ENCODE measurements at places on chromosomes 6 and 20. TPM values are rescaled to one million over a fixed set of nuclear protein-coding genes. Genes with fewer than 3 reads are reported as not detected.
A peak's percentile ranks its signal among the peaks of the same experiment; 100 is the strongest.

DNA sequence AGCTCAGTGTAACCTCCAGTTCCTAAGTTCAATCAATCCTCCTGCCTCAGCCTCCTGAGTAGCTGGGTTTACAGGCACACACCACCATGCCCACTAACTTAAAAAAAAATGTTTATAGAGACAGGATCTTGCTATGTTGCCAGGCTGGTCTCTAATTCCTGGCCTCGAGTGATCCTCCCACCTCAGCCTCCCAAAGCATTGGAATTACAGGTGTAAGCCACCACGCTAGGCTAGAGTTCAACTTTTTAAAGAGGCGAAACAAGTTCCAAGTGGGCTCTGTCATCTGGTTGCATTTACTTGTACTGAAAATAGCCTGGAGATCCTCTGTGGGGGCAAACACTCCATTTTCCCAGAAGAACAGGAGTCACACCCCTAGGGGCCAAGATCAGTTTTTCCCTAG, 100.7 kb upstream of the RIPOR2 start:
- peak overlapping the region; percentile 81 for H3K27ac ChIP-seq
- no peaks in the 10 kb centered on the region for H3K27me3 ChIP-seq
- no peak for DNase-seq
- H3K4me3 ChIP-seq: no peak overlapping the region

GRCh38 chr20:38156888-38157634, 8.0 kb downstream of the TGM2 start:
- no peak for DNase-seq
- peaks cover 12% of the 10 kb centered on the region for H3K4me1 ChIP-seq
- no peaks in the 10 kb centered on the region for H3K27me3 ChIP-seq
- H3K4me3 ChIP-seq: no peak overlapping the region

- no peak overlapping the region for H3K27ac ChIP-seq
- no peak overlapping the region for H3K4me3 ChIP-seq
- H3K36me3 ChIP-seq: no peaks in the 10 kb centered on the region
- no peak for DNase-seq
Measured at GRCh38 chr20:59692139-59692538, 87.8 kb downstream of the PHACTR3 start.

DNA sequence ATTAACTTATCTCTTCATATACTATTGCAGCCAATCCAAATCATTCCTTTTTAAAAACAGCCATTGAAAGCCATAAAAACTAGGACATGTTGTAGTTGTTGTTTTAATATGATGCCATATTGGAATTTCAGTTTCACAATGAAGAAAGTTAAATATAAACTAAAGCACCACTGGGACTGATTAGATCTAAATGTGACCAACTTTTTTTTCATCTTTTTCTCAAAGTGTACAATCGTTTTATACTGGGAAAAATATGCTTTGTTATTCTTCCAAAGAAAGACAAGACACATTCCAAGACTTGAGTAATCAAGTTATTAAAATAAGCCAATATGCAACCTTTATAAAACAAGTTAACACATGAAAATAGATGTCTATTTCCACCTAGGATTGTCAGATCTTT, 68.5 kb downstream of the THEMIS start:
- no peaks in the 10 kb centered on the region for H3K36me3 ChIP-seq
- no peaks in the 10 kb centered on the region for H3K27me3 ChIP-seq
- H3K4me3 ChIP-seq: no peak overlapping the region
- no peaks in the 10 kb centered on the region for H3K4me1 ChIP-seq
- H3K27ac ChIP-seq: no peak overlapping the region

The FAM50B gene
- 4.7 TPM for total RNA-seq

The C6orf118 gene
- total RNA-seq: not detected

DNA sequence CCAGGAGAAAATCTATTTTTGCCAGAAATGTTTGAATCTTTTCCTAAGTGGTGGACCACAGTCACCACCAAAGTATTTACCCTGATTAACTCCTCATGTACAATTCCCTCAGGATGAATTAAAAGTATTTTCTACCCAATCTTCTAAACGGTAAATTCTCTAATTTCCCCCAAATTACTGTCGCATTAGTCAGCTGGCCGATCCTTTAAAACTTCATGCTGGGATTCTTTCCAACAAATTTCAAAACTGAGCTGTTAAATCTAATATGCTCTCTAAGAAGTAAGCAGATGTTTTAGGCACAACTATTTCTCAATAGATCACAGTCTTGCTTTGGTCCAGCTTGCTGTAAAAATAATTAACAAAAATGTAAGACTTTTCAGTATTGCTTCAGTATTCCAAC, 447.2 kb downstream of the FRK start:
- H3K4me1 ChIP-seq: no peaks in the 10 kb centered on the region
- DNase-seq: no peak
- no peaks in the 10 kb centered on the region for H3K27me3 ChIP-seq
- no peak overlapping the region for H3K4me3 ChIP-seq
- no peaks in the 10 kb centered on the region for H3K36me3 ChIP-seq
- H3K27ac ChIP-seq: no peak overlapping the region

DNA sequence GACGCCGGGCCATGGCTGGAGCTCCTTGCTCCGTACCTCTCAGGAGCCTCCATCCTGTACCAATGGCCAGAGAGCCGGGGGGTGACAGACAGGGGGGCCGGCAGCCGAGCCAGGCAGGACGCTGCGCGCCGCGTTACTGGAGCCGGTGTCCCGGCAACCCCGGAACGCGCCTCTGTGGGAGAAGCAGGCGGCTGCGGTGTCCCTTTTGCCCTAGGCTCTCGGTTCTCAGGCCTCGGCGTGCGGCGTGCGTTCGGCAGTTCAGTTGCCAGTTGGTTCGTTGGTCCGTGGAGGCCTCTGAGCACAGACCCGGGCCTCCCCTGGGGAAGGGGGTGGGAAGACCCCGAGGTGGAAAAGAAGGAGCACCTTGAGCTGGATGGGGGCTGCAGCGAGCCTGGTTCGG, at the start of gene SPATS1:
Gene SPATS1, plus strand, starts transcription at position 162 of the 400 bp plus-strand sequence. CDS start 446 bp downstream, outside the sequence.
- H3K4me3 ChIP-seq: no peak within 1 kb of the TSS
- no peak for DNase-seq
- H3K4me1 ChIP-seq: no peaks in the 10 kb centered on the region
- H3K36me3 ChIP-seq: no peaks in the 10 kb centered on the region

- no peak for DNase-seq
- H3K4me3 ChIP-seq: no peak overlapping the region
- H3K36me3 ChIP-seq: no peaks in the 10 kb centered on the region
- H3K27ac ChIP-seq: no peak overlapping the region
- no peaks in the 10 kb centered on the region for H3K4me1 ChIP-seq
Measured at GRCh38 chr6:150661216-150662007, 61.7 kb downstream of the PLEKHG1 start.

GRCh38 chr20:59320854-59321647, 20.6 kb downstream of the EDN3 start:
- no peaks in the 10 kb centered on the region for H3K4me1 ChIP-seq
- no peaks in the 10 kb centered on the region for H3K27me3 ChIP-seq
- no peak for DNase-seq

- no peak for DNase-seq
- no peak overlapping the region for H3K27ac ChIP-seq
- H3K4me1 ChIP-seq: no peaks in the 10 kb centered on the region
- H3K4me3 ChIP-seq: no peak overlapping the region
- no peaks in the 10 kb centered on the region for H3K36me3 ChIP-seq
Measured at GRCh38 chr6:165556116-165556843, 106.8 kb downstream of the PDE10A start.
